Tibial nerve (tissue), 4 donors: ENCODE measurements at places on chromosomes 1 and 21. TPM values are rescaled to one million over a fixed set of nuclear protein-coding genes. Genes with fewer than 3 reads are reported as not detected.

- no peaks in the 10 kb centered on the region for H3K27me3 ChIP-seq
- no peaks in the 10 kb centered on the region for H3K4me1 ChIP-seq
- H3K4me3 ChIP-seq, result no peak overlapping the region
- H3K27ac ChIP-seq, result peak overlapping the region; percentile 41
Measured at GRCh38 chr1:27816921-27817630, 13.5 kb upstream of the PPP1R8 start.

- H3K4me1 ChIP-seq, result no peaks in the 10 kb centered on the region
- H3K36me3 ChIP-seq, result peaks cover 21% of the 10 kb centered on the region
- DNase-seq, result no peak
- H3K4me3 ChIP-seq, result no peak overlapping the region
- no peak overlapping the region for H3K27ac ChIP-seq
Measured at GRCh38 chr1:157025385-157025784, 20.2 kb downstream of the ARHGEF11 start.

DNA sequence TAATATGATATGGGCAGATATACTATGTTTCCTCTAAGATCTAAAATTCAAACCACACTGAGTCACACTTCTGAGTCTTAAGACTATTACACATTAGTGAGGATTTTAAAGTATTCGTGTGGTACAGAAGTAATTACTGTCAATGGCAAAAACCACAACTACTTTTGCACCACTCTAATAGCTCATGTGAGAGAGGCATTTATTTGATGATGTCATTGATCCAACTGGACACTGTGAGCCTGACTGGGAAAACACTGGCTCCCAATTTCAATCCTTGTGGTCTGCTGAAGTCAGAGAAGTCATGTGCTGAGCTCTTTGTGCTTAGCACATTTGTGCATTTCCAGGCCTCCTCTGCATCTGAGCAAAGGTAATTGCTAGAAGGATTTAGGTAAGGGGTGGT lies 377.8 kb downstream of the USH2A start:
- no peak overlapping the region for H3K4me3 ChIP-seq
- no peaks in the 10 kb centered on the region for H3K4me1 ChIP-seq
- no peaks in the 10 kb centered on the region for H3K27me3 ChIP-seq
- H3K36me3 ChIP-seq, result no peaks in the 10 kb centered on the region
- no peak for DNase-seq

GRCh38 chr1:215669806-215670491 lies 102.8 kb downstream of the KCTD3 start:
- no peaks in the 10 kb centered on the region for H3K36me3 ChIP-seq
- H3K4me1 ChIP-seq, result no peaks in the 10 kb centered on the region
- H3K27ac ChIP-seq, result no peak overlapping the region
- no peak for DNase-seq
- no peak overlapping the region for H3K4me3 ChIP-seq

DNA sequence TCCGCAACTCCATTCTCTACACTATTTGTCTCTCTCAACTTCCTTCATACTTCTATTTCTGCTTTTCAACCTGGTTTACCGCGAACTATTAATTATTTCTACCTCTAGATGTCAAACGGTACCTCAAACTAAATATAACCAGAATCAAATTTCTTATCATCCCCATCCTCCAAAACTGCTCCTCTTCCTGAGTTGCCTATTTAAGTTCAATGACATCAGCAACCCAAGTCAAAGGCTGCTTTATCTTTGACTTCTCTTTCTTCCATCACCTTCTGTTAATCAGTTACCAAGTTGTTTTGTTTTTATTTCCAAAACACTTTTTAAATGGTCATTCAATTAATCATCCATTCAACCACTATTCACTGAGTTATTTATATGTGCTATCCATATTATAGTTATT lies 171.9 kb downstream of the COL24A1 start:
- no peak overlapping the region for H3K4me3 ChIP-seq
- H3K4me1 ChIP-seq, result no peaks in the 10 kb centered on the region
- no peaks in the 10 kb centered on the region for H3K36me3 ChIP-seq
- H3K27me3 ChIP-seq, result no peaks in the 10 kb centered on the region
- no peak for DNase-seq

DNA sequence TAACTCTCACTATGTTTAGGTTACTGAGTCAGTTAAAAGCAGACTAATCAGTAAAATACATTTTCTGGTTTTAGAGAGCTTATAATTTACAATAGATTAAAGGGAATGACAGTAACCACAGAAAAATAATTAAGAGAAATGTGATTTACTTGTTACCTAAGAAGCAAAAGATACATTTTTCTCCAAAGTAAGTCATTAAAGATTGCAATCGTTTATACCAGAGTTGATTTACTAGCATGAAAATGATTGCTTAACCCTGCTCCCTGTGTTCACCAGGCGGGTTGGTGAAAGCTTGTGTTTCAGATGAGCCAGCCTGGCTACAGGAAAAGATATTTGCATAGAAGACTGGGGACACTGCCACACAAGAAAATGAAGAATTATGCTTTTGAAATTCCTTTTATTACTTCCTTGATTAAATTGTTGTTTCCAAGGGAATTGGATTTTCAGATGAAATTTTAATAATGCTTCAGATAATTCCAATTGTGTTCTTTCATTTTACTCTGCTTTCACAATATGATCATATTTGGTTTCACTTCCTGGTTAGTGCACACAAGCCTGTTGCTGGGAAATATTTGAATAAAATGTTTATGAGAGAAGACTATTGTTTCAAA lies 27.9 kb downstream of the LRRC8B start:
- H3K4me3 ChIP-seq, result no peak overlapping the region
- H3K27me3 ChIP-seq, result no peaks in the 10 kb centered on the region
- H3K4me1 ChIP-seq, result peaks cover 29% of the 10 kb centered on the region
- peak overlapping the region; percentile 48 for H3K27ac ChIP-seq
- no peak for DNase-seq

GRCh38 chr1:188281921-188282320 lies 1453.2 kb downstream of the PLA2G4A start:
- no peaks in the 10 kb centered on the region for H3K4me1 ChIP-seq
- no peak overlapping the region for H3K27ac ChIP-seq
- H3K36me3 ChIP-seq, result no peaks in the 10 kb centered on the region
- H3K27me3 ChIP-seq, result no peaks in the 10 kb centered on the region
- DNase-seq, result no peak

DNA sequence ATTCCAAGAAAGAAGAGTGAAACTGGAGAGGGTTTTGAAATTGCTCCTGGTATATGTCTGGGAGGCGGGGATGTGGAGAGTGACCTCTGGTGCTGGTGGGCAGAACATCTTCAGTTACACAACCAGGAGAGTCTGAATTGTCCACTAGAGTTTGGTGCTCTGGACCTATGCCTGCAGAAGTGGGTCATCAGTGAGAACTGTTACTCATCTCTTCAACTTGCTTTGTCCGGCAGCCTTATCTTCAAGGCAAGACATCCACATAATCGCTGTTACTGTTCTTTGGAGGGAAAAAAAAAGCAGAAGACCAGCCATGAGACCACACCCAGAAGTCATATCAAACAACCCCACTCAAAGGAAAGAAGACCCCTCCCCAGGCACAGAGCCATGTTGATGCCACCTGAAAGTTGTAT lies 14.9 kb downstream of the SH2D1B start:
- H3K4me3 ChIP-seq, result no peak overlapping the region
- H3K27ac ChIP-seq, result no peak overlapping the region

GRCh38 chr1:29960156-29960755 lies 723.9 kb downstream of the PTPRU start:
- no peaks in the 10 kb centered on the region for H3K36me3 ChIP-seq
- no peaks in the 10 kb centered on the region for H3K4me1 ChIP-seq
- no peak for DNase-seq
- no peak overlapping the region for H3K4me3 ChIP-seq

DNA sequence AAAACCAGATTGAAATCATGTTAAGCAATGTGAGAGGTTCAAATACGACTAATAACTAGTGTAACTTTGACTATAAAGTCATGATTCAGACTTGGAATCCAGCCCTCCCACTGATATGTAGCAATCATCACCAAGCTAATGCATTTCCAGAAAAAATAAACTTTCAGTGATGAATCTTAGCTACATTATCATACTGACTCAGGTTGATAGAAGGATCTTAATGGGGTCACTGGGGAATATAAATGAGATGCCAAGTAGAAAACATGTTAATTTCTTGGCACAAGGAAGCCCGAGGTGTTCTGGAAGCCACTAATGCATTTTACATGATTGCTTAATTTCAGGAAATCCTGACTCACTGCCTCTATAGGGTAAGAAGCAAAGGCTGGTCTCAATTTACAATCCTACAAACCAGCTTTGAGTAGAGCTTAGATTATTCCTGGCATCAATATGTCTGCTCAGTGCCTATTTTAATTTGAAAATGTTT lies 67.7 kb downstream of the SELENOF start:
- no peak overlapping the region for H3K4me3 ChIP-seq
- H3K27ac ChIP-seq, result no peak overlapping the region
- H3K36me3 ChIP-seq, result no peaks in the 10 kb centered on the region
- H3K27me3 ChIP-seq, result no peaks in the 10 kb centered on the region

DNA sequence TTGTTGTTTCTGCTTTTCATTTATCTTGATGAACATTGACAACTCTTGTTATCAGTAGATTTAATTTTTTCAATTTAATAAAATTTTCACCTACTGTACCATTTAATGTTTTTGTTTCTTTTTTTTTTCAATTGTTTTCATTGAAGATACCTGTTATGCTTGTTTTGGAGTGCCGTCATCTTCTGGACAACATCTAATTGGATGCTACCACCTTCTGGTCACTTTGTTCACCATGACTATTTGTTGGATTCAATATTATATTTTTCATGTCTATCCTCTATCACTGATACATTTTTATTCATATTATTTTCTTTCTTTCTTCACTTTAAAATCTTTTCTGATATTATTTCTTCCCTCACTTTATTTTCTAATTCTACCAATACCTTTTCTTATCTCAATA lies 14.0 kb downstream of the KRTAP21-2 start:
- no peak overlapping the region for H3K4me3 ChIP-seq
- no peaks in the 10 kb centered on the region for H3K27me3 ChIP-seq
- DNase-seq, result no peak
- no peaks in the 10 kb centered on the region for H3K36me3 ChIP-seq

DNA sequence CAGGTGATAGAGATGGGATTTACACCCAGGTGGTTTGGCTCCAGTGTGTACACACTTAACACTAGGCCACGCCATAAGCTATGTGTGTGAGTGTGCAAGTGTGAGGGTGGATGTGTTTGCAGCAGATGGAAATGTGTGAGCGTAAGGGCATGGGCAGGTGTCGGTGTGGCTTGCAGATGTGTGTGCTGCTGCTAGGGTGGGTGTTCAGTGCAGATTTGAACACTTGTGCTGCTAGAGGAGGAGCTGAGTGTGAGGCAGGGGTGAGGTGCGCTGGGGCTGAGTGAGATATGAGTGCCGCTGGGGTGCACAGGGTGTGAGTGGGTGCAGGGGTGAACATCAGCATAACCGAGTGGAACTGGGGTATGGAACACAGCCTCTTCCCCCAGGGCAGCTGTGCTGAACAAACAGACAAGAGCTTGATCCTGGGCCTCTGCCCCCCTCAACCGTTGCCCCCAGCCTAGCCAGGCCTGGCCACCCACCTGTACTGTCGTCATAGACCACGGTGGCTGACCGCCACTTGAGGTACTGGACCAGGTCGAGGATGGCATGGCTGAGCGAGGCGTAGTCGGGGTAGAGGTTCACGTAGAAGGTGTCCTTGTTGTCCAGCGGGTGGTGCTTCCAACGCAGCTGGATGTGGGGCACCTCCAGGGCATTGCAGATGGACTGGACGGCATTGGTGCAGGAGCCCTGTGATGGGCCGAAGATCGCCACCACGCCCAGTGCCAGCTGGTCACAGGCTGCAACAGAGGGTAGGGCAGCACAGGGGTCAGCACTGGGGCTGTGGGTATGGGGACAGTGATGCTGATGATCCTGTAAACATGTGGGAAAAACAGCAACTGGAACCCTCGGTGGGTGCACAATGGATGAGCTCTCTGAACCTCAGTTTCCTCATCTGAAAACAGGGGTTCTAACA lies 153.9 kb downstream of the GRIK3 start:
- H3K4me3 ChIP-seq, result no peak overlapping the region
- H3K27ac ChIP-seq, result no peak overlapping the region
- no peaks in the 10 kb centered on the region for H3K36me3 ChIP-seq

- H3K4me1 ChIP-seq, result peaks cover 6% of the 10 kb centered on the region
- no peak for DNase-seq
- no peak overlapping the region for H3K27ac ChIP-seq
- no peaks in the 10 kb centered on the region for H3K27me3 ChIP-seq
- no peak overlapping the region for H3K4me3 ChIP-seq
- H3K36me3 ChIP-seq, result no peaks in the 10 kb centered on the region
Measured at GRCh38 chr1:42735477-42736105, 4.4 kb downstream of the CLDN19 start.

DNA sequence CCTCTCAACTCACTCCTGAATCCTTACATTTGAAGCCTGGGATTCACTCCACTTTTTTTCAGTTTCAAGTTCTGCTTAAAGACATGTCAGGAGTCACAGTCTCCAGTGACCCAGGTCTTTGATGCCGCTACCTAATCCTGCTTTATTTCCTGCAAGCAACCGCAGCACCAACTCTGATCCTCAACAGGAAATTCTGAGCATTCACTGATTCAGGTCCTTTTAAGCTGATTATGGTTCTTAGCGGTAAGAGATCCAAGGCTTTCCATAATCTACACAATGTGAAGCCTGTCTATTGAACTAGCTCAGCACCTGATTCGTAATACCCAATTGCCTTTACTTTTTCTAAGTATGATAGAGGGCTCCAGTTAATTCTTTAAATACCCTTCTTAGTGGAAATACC lies 43.7 kb upstream of the PIGC start:
- no peak for DNase-seq
- H3K36me3 ChIP-seq, result no peaks in the 10 kb centered on the region
- H3K4me3 ChIP-seq, result no peak overlapping the region
- H3K27me3 ChIP-seq, result no peaks in the 10 kb centered on the region
- no peak overlapping the region for H3K27ac ChIP-seq

GRCh38 chr1:190439447-190439846 lies 38.2 kb downstream of the BRINP3 start:
- H3K4me1 ChIP-seq, result no peaks in the 10 kb centered on the region
- H3K27me3 ChIP-seq, result no peaks in the 10 kb centered on the region
- no peaks in the 10 kb centered on the region for H3K36me3 ChIP-seq

DNA sequence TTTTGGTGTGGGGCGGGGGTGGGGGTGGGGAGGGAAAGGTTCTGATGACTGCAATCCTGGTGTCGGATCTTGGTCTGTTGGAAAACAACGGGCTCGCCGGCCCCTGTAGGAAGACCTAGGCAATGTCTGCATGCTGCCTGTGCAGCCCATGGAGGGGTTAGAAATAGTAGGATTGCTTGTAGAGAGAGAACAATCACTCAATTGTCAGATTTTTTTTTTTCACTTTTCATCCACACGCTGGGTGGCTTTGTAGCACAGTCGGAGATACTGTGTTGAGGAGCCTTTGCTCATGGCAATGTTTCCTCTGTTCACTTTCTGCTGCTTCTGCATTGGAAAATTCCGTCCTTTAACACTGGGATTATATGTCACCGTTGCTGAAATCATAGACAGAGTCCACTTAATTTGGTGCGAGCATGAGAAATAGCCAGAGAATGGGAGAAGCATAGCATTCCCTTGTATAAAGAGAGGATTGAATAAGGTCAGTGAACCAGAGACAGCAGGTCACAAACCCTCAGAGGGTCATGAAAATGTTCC lies 107.5 kb downstream of the MRPS6 start:
- no peaks in the 10 kb centered on the region for H3K27me3 ChIP-seq
- peak overlapping the region; percentile 20 for H3K4me3 ChIP-seq
- H3K36me3 ChIP-seq, result no peaks in the 10 kb centered on the region
- peak overlapping the region; percentile 87 for H3K27ac ChIP-seq

MEAF6 gene
- total RNA-seq, result 46.5 TPM

OR2T1 gene
- not detected for total RNA-seq

KCND3 gene
- 4.4 TPM for total RNA-seq

EDEM3 gene
- total RNA-seq, result 57.3 TPM

ELF3 gene
- not detected for total RNA-seq

NBPF20 gene
- 3.1 TPM for total RNA-seq

C1orf87 gene
- not detected for total RNA-seq

VASH2 gene
- total RNA-seq, result 0.63 TPM

ALX3 gene
- total RNA-seq, result not detected

MXRA8 gene
- 659 TPM for total RNA-seq

ATP6V1G3 gene
- total RNA-seq, result not detected
